ENCODE measurements at places on chromosomes 5 and 9. TPM values are rescaled to one million over a fixed set of nuclear protein-coding genes. Genes with fewer than 3 reads are reported as not detected.

DNA sequence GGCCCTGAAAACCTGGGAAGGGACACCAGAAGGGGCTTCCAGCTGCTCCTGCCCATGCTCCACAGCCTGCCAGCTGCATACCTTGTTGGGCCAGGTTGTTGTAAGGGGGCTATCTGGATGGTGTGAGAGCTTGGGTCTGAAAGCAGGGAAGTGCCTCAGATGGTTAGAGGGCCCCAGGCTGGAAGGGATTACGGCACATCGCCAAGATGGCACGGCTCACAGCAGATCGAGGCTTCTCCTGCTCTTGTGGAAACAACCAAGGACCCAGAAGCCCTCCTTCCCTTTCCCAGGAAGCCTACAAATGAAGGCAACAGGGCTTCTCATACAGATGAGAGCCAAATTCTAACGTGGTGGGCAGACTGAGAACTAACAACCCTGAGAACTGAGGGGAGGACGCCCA lies 121.7 kb upstream of the ADCY2 start:
- no peak for DNase-seq

TAF11L5 gene
- not detected for total RNA-seq

GRCh38 chr5:142915813-142916424 lies 145.7 kb downstream of the ARHGAP26 start:
- peak; percentile 55 for DNase-seq

- DNase-seq = peak; percentile 66
Observed at GRCh38 chr9:71767776-71768321, 464 bp downstream of the CEMIP2 start.

RHOBTB3 gene
- 194 TPM for total RNA-seq
